H9 (cell line): ENCODE measurements at places on chromosomes 3 and 15.
A peak's percentile ranks its signal among the peaks of the same experiment; 100 is the strongest.

- H3K27me3 ChIP-seq, result no peaks in the 10 kb centered on the region
- no peaks in the 10 kb centered on the region for H3K4me1 ChIP-seq
- no peak for DNase-seq
- peaks cover 2% of the 10 kb centered on the region; the same call in 2 of the 3 replicates for H3K36me3 ChIP-seq
- H3K4me3 ChIP-seq, result no peak overlapping the region
Observed at GRCh38 chr15:57003418-57003817, 85.0 kb downstream of the TCF12 start.

- DNase-seq, result no peak
- no peak overlapping the region for H3K4me3 ChIP-seq
Observed at GRCh38 chr15:56537881-56538280, 72.9 kb upstream of the MNS1 start.

DNA sequence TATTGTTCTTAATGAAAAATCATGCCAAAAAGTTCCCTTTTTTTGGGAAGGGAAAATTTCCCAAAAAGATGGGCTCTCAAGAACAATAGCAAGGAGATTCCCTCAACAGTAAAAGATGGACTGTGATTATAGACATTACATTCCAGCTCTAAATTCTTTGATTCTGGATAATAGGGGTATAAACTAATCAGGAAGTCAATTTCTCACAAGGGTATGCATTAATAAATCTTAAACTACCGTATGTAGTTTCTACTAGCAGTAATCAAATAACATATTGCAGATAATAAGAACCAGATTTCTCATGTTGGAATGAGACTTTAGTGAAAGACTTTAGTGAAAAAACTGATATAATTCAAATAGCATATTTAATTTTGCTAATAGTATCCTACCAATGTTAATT, 144.8 kb upstream of the PTPRG start:
- DNase-seq, result no peak
- H3K4me3 ChIP-seq, result no peak overlapping the region
- H3K27me3 ChIP-seq, result no peaks in the 10 kb centered on the region
- H3K36me3 ChIP-seq, result no peaks in the 10 kb centered on the region
- no peak overlapping the region for H3K27ac ChIP-seq
- H3K4me1 ChIP-seq, result no peaks in the 10 kb centered on the region

- H3K36me3 ChIP-seq, result no peaks in the 10 kb centered on the region
- no peaks in the 10 kb centered on the region for H3K27me3 ChIP-seq
- DNase-seq, result no peak
- H3K4me1 ChIP-seq, result 0 out of 2 replicates have a peak, but pooled peaks cover 2% of the 10 kb centered on the region
Observed at GRCh38 chr3:111712294-111713167, 117.4 kb upstream of the ZBED2 start.

DNA sequence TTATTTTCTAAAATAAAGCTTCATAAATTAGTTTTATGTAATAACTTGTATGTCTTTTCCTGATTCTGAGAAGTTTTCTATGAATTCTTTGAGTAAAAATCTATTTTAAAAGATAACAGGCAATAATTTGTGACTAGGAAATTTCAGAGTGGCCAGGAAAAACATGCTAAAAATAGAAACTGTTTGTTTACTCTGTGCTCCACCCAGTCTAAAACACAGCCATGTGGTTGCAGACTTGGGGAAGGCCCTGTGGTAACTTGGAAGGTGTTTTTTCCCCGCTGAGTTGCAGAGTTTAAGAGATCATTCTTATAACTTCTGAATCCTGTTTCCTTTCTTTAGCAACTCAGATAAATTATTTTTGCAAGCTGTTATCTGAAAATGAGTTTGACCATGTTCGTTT, 21.9 kb downstream of the PLCL2 start:
- H3K4me1 ChIP-seq, result peaks cover 1% of the 10 kb centered on the region; the same call in 1 of the 2 replicates
- no peak for DNase-seq
- no peak overlapping the region for H3K27ac ChIP-seq
- H3K4me3 ChIP-seq, result no peak overlapping the region

- H3K4me3 ChIP-seq, result no peak overlapping the region
- H3K4me1 ChIP-seq, result peaks cover 4% of the 10 kb centered on the region; the same call in 1 of the 2 replicates
- no peak overlapping the region for H3K27ac ChIP-seq
Observed at GRCh38 chr3:10628891-10629670, 123.7 kb upstream of the ATP2B2 start.

DNA sequence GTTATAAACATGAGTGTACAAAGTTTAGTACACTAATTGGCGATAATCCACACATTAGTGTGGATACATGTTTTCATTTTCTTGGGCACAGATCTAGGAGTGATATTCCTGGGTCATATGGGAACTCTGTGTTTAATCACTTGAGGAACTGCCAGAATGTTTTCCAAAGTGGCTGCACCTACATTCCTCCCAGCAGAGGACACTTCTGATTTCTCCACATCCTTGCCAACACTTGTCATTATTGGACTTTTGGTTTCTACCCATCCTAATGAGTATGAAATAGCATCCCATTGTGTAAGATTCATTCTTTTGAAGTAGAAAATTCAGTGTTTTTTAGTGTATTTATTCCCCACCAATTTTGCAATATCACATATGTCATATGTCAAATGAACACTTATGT, 53.6 kb downstream of the CFAP92 start:
- no peak overlapping the region for H3K4me3 ChIP-seq
- no peaks in the 10 kb centered on the region for H3K36me3 ChIP-seq
- DNase-seq, result no peak
- H3K27ac ChIP-seq, result no peak overlapping the region
- H3K4me1 ChIP-seq, result no peaks in the 10 kb centered on the region

DNA sequence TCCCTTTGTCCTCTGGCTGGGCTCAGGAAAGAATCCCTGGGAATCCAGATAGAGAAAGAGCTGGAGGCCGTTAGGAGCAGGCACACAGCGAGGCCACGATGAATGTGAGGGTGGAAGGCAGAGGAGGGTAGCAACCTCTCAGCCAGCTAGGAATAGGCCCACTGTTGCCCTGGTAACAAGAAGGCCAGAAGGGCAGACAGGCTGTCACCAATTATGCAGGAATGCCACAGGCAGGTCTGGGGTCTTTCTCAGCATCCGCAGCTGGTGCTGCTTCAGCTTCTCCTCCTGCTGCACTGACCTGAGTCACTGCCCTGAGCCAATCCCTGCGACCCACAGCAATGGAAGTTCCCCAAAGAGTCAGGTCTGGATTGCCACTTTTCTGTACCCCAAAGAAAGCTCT, 62.8 kb upstream of the C3orf80 start:
- no peak overlapping the region for H3K4me3 ChIP-seq
- peak; percentile 96 for DNase-seq
- no peak overlapping the region for H3K27ac ChIP-seq
- no peaks in the 10 kb centered on the region for H3K27me3 ChIP-seq
- no peaks in the 10 kb centered on the region for H3K36me3 ChIP-seq

DNA sequence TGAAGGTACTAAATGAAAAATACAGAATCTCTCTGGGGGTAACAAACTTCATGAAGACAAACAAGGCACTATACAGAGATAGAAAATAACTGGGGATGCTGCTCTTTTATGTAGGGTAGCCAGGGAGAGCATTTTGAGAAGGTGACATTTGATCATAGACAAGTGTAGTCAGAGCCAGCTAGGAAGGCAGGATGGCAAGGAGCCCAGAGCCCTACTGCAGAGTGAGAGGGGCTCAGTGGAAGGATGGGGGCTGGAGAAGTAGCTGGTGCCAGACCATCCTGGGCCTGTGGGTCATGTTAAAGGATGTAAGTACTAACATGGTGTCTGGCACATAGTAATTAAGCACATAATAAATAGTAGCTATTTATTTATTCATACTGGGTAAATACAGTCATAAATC, 133.6 kb downstream of the MEIS2 start:
- no peaks in the 10 kb centered on the region for H3K36me3 ChIP-seq
- DNase-seq, result no peak
- H3K4me3 ChIP-seq, result no peak overlapping the region
- H3K27me3 ChIP-seq, result no peaks in the 10 kb centered on the region

- peaks cover 5% of the 10 kb centered on the region; the same call in 1 of the 2 replicates for H3K36me3 ChIP-seq
- no peak overlapping the region for H3K27ac ChIP-seq
- H3K4me3 ChIP-seq, result no peak overlapping the region
- H3K4me1 ChIP-seq, result no peaks in the 10 kb centered on the region
- no peaks in the 10 kb centered on the region; the same call in 1 of the 2 replicates for H3K27me3 ChIP-seq
Observed at GRCh38 chr3:127182848-127183714, 9.8 kb upstream of the PRR23E start.

- DNase-seq, result no peak
- no peak overlapping the region for H3K27ac ChIP-seq
- no peaks in the 10 kb centered on the region for H3K27me3 ChIP-seq
- H3K4me1 ChIP-seq, result no peaks in the 10 kb centered on the region
- no peak overlapping the region for H3K4me3 ChIP-seq
Observed at GRCh38 chr3:103554451-103554850, 1119.6 kb downstream of the ZPLD1 start.

DNA sequence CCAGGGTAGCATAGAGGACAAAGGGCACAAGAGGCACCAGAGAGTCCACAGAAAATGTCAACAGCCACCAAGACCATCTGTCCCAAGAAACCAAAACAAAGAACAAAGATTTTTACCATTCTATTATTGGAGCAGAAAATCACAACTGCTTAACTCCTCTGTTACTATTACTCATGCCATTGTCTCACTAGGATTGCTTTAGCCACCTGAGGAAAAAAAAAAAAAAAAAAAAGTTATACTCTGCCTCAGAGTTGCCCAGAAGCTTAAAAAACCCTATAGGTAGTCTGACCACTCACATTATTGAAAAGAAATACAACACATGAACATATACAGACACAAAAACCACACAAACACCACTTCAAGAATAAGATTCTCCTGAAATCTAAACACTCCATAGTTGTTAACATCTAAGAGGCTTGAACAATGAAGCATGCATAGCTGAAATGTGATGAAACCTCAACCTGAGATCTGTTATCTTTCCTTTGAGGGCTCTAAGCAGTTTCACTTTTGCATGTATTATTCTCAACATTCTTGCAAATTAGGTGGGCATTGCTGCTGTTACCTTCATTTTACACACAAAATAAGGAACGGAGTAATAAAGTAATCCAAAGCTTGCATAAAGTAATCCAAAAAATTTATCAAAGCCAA, 85.4 kb downstream of the IGSF11 start:
- no peak overlapping the region for H3K27ac ChIP-seq
- no peak for DNase-seq
- H3K4me3 ChIP-seq, result no peak overlapping the region
- H3K36me3 ChIP-seq, result peaks cover 1% of the 10 kb centered on the region; the same call in 1 of the 3 replicates
- no peaks in the 10 kb centered on the region for H3K4me1 ChIP-seq
- H3K27me3 ChIP-seq, result no peaks in the 10 kb centered on the region

GRCh38 chr3:195821403-195822130, 9.8 kb upstream of the MUC4 start:
- DNase-seq, result no peak
- no peak overlapping the region for H3K27ac ChIP-seq
- no peaks in the 10 kb centered on the region for H3K36me3 ChIP-seq
- H3K4me3 ChIP-seq, result no peak overlapping the region

GRCh38 chr3:55639896-55640765, 153.0 kb upstream of the WNT5A start:
- H3K36me3 ChIP-seq, result no peaks in the 10 kb centered on the region
- no peak overlapping the region for H3K4me3 ChIP-seq
- H3K27ac ChIP-seq, result no peak overlapping the region
- peaks cover 11% of the 10 kb centered on the region; the same call in 1 of the 2 replicates for H3K4me1 ChIP-seq

DNA sequence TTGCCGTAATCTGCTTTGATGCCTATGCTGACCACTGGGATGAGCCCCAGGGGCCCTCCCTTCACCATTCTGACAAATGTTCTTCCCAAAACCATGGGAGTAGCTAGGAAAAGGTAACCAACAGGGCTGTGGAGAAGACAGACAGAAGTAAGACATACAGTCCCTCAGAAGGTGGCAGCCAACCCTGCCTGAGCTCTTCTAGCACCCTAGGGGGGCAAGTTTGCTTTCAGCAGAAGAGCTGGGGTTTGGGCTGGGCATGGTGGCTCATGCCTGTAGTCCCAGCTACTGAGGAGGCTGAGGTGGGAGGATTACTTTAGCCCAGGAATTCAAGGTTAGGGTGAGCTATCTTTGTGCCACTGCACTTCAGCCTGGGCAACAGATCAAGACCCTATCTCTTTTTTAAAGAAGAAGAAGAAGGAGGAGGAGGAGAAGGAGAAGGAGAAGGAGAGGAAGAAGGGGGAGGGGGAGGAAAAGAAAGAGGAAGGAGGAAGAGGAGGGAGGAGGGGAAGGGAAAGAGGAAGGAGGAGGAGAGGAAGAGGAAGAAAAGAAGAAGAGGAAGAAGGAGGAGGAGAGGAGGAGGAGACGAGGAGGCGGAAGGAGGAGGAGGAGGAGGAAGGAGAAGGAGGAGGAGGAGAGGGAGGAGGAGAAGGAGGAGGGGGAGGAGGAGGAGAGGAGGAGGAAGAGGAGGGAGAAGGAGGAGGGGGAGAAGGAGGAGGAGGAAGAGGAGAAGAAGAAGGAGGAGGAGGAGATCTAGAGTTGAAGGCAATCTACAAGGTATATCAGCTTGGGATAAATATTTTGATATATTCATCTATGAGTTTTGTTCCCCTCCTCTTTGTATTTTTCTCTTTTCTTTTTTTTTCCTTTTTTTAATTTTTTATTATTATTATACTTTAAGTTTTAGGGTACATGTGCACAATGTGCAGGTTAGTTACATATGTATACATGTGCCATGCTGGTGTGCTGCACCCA, 44.9 kb upstream of the ABHD2 start:
- no peaks in the 10 kb centered on the region; the same call in 2 of the 3 replicates for H3K36me3 ChIP-seq
- DNase-seq, result no peak
- no peaks in the 10 kb centered on the region for H3K4me1 ChIP-seq

GRCh38 chr15:74525945-74526344, 15.1 kb upstream of the ARID3B start:
- H3K36me3 ChIP-seq, result no peaks in the 10 kb centered on the region
- no peaks in the 10 kb centered on the region for H3K27me3 ChIP-seq
- peaks cover 6% of the 10 kb centered on the region; the same call in 1 of the 2 replicates for H3K4me1 ChIP-seq
- DNase-seq, result no peak
- no peak overlapping the region for H3K27ac ChIP-seq
